ENCODE measurements at places on chromosomes 13 and 19.

DNA sequence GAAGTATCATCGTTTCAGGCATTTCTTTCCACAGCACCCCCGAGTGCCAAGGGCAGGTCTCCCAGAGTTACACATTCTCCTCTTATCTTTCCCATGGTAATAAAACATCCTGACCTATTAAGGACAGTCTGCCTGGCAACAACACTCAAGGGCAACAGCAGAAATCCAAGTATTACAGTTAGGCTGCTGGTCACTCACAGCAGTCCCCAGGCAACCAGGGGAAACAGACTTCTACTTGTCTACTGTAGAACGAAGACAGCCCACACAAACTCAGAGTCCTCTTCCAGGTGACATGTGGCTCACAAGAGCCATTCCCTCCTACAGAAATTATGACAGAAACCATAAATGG lies 24.3 kb downstream of the RCBTB1 start:
- no peak for DNase-seq

GRCh38 chr13:47215736-47216135 lies 318.9 kb upstream of the HTR2A start:
- DNase-seq: peak; percentile 13

DNA sequence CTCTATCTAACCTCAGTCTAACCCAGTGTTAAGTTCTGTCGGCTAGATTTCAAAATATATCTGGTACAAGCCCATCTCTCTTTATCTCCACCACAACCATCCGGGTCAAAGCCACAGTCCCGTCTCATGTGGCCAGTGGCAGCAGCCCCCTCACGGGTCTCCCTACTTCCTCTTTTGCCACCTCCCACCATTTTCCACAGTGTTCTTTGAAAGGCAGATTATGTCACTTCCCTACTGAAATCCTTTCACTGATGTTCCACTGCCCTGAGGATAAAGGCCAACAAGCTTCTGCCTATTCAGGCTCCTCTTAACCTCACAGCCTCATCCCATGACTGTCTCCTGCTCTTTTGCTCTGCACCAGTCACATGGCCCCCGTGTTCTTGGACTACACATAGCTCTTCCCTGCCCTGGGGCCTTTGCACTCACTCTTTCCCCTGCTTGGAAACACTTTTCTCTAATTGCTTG lies 117.2 kb downstream of the UBL3 start:
- no peak for DNase-seq

DNA sequence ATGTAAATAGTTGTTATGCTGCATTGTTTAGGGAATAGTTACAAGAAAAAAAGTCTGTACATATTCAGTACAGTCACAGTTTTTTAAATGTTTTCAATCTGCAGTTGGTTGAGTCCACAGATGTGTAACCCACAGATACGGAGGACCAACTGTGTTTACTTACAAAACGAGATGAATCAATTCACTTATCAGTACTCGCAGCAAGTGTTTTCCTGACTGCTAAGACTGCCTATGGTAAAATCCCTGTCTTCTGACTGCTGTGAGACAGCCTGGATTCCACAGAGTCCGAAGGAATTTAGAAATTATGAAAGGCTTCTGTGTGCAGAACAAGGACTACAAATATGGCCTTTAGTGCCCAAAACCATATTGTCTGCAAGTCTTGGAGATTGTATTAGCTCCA lies 45.7 kb upstream of the C1QTNF9 start:
- no peak for DNase-seq

DNA sequence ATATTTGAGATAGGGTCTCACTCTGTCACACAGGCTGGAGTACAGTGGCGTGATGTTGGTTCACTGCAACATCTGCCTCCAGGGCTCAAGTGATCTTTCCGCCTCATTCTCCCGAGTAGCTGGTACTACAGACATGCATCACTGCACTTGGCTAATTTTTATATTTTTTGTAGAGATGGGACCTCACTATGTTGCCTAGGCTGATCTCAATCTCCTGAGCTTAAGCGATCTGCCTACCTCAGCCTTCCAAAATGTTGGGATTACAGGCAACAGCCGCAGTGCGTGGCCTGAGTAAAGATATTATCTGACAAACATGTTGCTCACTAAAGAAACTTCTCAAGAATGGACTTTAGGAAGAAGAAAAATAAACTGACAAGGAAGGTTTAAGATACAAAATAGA lies 125.4 kb upstream of the ABCC4 start:
- DNase-seq: no peak

- DNase-seq: peak; percentile 42
Measured at GRCh38 chr13:46893798-46894560, 2.9 kb downstream of the HTR2A start.

- no peak for DNase-seq
Measured at GRCh38 chr13:41188584-41188983, 5.8 kb downstream of the KBTBD7 start.

DNA sequence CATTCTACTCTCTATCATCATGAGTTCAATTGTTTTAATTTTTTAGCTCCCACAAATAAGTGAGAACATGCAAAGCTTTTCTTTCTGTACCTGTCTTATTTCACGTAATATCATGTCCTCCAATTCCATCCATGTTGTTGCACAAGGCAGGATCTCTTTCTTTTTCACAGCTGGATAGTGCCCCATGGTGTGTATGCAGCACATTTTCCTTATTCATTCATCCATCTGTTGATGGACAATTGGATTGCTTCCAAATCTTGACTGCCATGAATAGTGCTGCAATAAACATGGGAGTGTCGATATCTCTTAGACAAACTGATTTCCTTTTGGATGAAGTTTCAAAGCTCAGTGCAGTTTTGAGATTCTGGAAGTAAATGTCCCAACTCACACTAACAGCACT lies 326.9 kb downstream of the FGF9 start:
- DNase-seq: no peak

DNA sequence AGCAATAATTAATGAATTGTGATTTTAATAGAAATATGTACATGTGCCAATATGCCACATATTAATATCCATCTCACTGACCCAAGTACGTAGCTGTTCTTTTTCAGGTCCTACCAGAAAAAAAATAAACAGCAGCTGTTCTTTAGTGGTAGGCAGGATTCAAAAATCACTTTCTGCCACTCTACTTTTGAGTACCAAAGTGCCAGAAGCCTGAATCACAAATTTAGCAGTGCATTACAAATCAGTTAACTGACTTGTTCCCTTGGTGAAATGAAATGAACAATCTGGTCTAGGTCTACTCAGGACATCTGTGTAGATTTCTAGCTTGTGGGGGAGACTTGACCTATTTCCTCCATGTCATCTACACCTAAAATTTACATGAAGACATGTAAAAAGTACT lies 775.5 kb upstream of the GPC6 start:
- DNase-seq: no peak

DNA sequence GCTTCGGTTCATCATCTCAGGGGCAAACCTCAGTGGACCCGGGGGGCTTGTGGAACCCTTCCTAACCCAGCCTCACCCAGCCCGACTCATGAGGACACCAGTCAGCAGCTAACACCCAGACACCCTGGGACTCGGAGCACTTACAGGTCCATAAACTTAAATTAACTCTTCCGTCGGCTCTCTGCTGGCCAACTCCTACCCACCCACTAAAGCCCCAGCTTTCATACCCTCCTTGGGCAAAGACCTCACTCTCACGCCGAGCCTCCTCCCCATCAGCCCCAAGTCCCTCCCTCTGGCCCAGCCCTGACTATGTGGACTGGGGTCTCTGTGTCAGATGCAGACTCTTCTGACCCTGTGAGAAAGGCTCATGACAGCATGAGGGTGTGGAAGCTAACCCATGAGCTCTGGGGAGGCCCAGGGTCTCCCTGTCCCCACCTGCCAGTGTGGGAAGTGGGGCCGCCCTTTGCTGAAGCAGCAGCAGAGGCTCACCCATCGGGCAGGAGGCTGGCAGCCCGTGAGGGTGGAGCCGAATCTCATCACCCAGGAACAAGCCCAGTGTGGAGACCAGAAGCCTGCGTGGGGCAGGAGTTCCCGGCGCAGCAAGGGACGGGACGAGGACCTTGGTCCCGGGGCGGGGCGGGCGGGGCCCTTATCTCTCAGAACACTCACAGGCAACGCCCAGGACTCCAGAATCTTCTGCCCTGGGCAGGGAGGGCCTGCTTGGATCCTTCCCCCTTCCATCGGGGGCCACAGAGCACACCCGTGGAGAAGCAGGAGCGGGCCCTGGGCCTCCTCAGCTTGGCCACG lies 19.8 kb downstream of the TCF3 start:
- no peak for DNase-seq

DNA sequence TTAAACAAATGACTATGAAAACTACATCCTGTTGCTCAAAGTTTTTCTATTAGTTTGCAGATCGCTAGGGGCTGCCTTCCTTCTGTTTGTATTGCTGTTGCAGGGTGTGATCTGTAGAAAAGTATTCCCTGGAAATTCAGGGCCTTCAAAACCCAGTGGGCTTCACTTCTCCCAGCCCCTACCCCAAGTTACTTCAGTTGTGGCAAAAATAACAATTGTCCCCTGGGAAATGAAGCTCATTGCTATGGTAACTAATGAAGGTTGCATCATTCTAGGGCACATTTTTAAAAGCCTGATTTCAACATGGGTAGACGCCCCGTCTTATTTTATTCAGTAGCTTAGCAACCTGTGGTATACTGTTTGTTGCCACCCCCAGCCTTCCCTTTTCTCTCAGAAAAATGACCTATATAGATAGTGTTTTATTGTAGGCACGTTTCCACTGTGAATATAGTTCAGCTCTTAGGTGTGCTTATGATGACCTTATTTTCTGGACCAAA lies 60.9 kb downstream of the WDFY2 start:
- DNase-seq: no peak

DNA sequence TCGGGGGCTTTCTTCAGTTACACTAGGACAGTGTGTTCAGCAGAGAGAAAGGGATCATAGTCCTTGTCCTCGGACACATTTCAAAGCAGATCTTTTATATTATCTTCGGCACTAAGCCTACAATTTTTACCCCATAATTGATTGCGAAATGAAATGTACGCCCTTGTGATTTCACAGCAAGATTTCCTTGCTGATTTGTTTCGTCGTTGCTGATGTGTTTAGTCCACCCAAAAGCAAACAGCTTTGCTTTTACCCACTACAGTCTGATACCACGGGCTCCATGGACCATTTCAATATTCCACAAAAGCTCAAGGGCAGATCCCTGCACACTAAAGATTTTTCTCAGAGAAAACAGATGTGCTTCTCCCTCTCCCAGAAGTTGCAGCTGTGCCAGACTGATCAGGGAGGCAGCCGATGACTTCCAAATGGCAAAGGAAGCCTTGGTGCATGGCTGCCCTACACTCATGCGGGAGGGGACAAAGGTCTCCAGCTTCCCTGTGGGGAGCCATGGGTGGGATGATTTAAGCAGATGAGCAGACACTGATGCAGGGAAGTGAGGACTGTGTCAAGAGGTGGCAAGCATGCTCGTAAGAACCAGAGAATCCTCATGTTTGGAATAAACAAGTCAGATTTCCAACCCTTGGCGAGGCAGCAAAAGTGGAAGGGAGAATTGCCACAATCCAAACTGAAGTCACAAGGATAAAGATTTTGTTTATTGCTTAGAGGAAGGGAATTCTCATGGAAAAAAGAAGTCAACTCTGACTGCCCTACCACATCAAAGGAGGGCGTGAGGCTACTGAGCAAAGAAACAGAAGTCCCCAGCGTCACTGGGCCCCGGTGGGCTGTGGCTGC lies 81.1 kb downstream of the STK24 start:
- no peak for DNase-seq

All from H54 (cell line).